Activated CD4-positive, alpha-beta T cell treated with anti-CD3 and anti-CD28 coated beads, Interleukin-2, amount 50 U/mL, for 48 hours (primary cell): ENCODE measurements at places on chromosomes 2 and 18.

- DNase-seq: no peak
These were observed 81.8 kb downstream of the INPP5D start for GRCh38 chr2:233141901-233142300.

GRCh38 chr2:35973132-35973736 lies 382.3 kb upstream of the CRIM1 start:
- no peak for DNase-seq

DNA sequence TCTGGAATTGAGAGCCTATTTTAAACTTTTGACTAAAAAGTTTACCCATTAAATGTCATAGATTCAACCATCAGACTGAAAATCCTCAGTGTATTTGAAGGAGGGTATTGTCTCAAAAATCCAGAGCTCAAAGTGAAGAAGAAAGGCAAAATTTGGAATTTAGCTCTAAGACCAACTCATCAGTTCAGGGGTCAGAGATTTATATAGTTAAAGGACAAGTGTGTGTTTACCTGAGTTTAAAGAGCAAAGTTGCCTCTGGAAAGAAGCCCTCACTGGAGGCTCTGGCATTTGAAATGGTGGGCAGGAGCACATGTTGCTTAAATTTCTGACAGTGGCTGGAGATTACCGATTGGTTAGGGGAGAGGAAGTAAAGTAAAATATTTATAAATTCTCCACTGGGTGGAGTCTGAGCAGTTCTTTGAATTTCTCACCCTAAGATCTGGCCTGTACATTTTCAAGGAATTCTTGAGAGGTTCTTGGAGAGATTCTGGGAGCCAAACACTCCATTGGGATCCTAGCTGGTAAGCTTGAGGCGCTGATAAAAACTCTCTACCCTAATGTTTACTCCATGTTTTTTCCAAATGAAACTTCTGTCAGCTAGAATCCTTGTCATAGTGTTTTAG lies at the start of gene KYNU:
Gene KYNU (plus strand): TSS at position 449 of the 623 bp plus-strand sequence. CDS start 7,704 bp downstream, outside the sequence.
- DNase-seq: no peak

- DNase-seq: no peak
These were observed 80.1 kb upstream of the FOSL2 start for GRCh38 chr2:28312307-28313219.

- peak; percentile 30 for DNase-seq
These were observed 134.9 kb upstream of the ZNF236 start for GRCh38 chr18:76687304-76687962.

DNA sequence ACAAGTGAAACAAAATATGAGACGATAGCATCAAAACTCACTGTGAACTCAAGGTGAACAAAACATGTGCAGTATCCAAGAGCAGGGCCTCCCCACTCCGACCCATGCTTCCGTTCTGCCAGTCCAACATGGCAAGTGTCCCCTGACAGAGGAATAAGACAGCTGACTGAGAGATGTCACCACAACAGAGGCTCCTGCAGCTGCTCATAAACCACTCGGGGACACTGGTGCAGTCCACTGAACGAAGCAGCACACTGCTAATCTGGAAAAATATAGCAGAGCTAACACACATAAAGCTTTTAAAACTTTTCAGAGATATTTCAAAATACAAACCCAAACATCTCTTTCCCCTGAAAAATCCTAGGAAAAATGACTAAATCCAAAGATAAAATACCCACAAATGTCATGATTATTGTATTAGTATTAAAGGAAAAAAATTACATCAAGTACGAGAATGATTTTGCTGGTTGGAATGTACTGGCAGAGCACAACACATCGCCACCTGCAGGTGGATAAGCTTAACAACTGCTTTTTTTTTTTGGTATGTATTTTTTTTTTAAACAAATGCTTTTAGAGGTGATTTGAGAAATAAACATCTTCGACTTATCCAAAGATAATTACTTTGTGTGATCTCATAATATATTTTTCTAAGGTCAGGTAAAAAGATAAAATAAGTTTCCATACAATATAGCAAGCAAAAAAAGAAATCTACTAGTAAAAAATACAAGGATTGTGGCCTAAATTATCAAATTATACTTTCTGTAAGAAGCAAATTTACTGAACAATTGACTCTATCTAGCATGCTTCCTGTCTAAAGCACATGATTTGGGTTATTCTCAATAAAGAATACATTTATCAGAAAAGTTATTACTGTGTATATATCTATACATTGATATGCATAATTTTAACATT lies 18.6 kb downstream of the THADA start:
- no peak for DNase-seq

GRCh38 chr2:20443276-20443920 lies 3.5 kb upstream of the RHOB start:
- no peak for DNase-seq

- no peak for DNase-seq
These were observed 9.9 kb downstream of the DYTN start for GRCh38 chr2:206708286-206708685.

GRCh38 chr2:88857951-88858411 lies 166.5 kb downstream of the RPIA start:
- no peak for DNase-seq

DNA sequence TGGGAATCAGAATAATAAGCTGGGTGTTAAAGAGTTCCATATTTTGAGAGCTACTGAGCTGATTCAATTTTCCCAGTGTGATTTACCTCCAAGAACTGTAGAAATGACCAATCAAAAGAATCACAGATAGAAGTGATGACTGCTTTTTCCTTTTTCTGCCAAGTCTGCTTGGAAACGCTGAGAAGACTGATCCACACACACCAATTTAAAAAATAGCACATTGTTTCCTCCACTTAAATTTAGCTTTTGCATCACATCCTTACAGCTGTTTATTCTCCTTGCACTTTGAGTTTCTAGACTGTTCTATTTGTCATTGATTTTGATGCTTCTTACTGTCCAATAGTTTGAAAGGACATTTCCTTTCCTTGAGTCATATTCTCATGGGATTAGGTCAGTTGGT lies 590.3 kb upstream of the CHAC2 start:
- DNase-seq: no peak

DNA sequence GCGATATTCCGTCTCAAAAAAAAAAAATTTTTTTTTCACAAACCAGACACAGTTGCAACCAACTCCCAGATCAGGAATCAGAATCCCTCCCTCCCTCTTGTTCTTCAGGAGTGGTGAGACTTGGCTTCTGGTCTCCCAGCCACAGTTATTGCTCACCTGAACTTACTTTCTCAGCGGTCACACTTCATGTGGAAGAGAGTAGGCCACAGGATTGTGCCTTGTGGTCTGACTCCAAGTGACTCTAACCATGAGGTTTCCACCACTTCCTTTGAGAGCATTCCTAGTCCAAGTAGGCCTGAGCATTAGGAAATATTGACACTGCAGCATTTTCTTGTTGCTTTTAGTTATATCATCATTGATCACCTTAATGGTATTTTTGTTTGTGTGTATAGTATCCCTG lies 12.1 kb downstream of the FMNL2 start:
- DNase-seq: no peak

- no peak for DNase-seq
These were observed 4.0 kb downstream of the CLIP4 start for GRCh38 chr2:29119211-29119610.

GRCh38 chr18:52567360-52567759 lies 227.4 kb downstream of the DCC start:
- DNase-seq: no peak

- DNase-seq: no peak
These were observed 4.6 kb upstream of the ADRA2B start for GRCh38 chr2:96120991-96121390.

DNA sequence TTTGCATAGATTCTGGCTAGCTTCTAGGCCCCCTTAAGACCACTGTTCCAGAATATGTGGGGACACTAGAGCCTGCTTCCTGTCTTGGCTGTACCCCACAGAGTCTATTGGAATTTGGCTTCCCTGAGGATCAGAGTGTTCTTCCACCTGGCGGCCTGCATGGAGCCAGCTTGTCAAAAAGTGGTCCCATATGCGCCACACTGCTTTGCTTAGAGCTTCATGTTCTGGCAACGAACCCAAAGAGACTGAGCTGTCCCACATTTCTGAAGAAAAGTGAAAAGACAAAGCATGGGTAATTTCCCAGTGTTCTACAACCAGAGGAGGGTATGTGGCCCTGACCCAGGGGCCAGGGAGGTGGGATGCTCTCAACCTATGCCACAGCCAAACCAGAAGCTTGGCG lies 52.7 kb upstream of the FZD7 start:
- no peak for DNase-seq

DNA sequence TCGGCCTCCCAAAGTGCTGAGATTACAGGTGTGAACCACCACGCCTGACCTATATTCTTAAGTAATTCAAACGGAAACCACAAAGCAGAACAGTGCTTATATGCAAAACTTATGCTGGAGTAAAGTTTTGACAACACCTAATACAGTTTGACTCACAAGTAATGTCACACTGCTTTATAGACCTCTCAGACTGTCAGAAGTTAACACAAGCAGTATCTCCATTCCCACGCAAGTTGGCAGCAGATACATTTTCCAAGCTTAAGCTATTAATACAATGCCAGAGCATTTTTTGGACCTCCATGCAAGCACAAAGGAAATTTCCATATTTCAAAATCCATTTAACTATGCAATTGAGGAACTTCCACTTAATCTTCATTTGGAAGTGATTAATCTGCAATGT lies 21.0 kb upstream of the SANBR start:
- no peak for DNase-seq

DNA sequence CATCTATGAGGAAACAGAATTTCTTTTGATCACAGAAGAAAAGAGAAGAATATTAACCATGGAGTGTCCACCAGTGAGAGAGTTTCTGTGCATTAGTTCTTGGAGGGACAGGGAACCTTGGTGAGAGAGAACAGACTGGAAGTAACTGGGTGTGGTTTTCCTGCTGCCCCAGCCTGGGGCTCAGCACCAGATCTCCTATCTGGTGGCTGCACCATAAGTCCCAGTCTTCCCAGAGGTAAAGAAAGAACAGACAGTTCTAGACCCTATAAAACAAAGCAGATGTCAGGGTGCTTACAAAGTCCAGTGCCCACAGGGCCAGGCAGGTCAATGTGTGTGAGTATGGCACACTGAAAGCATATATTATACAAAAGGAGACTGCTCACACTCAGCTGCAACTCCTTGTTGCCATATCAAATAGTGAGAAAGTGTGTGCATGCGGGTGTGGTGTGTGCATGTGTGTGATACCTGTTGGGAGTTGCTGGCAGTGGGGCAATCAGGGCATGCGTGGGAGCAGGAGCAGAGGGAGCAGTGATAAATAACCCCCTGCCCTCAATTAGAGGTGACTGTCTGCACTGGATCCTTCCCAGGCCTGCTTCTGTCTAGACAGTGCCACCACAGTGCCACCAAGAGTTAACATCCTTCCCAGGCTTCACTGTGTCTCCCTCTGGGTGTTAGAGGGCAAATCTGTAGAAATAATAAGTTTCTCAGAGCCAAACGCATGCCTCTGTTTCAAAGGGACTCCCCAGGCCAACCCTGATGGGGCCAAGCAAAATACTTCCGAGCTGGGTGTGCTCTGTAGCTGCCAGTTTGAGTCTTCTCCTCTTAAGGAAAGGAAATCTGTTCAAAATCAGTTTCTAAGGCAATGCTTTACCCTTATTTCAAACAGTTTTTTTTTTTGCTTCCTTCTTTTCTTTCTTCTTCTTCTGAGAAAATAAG lies 45.7 kb downstream of the RDH14 start:
- DNase-seq: no peak

- DNase-seq: no peak
These were observed 33.3 kb downstream of the SRD5A2 start for GRCh38 chr2:31547485-31547884.

DNA sequence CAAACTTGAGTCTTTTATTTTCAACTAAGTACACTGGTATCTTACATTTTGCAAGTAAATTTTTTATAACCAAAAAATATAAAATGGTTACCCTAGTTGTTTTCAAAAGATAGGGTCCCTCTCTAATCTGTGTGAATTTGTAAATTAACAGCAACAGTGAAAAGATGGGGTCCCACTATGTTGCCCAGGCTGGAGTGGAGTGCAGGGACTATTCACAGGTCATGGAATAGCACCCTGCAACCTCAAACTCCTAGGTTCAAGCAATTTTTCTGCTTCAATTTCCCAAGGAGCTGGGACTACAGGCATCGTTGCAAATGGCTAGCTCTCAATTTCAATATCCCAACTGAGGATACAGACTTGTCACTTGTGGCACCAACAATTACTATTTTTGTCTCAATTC lies 12.1 kb downstream of the CCT4 start:
- no peak for DNase-seq

GRCh38 chr2:213121690-213122089 lies 29.7 kb downstream of the IKZF2 start:
- no peak for DNase-seq

- DNase-seq: no peak
These were observed 65.1 kb downstream of the EDAR start for GRCh38 chr2:108923736-108924579.

GRCh38 chr2:72330652-72331051 lies 183.0 kb upstream of the CYP26B1 start:
- DNase-seq: no peak

DNA sequence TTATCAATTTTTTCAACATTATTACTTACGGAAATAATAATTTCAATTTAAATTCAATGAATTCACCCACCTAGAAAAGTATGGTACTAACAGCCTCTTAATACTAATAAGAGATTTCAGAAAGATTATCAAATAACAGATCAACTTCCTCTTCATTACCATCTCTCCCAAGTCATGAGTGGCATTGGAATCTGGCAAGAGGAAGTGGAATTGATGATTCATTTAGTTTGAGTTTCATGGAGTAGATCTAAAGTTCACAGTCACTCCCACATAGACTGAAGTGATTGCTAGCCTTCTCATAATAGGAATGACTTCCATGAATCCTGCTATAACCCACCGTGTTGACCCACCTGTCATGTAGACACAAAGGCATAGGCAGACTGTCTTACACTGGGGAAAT lies 77.7 kb upstream of the WDR75 start:
- DNase-seq: no peak
